ENCODE measurements at places on chromosomes 3 and 15.
A peak's percentile ranks its signal among the peaks of the same experiment; 100 is the strongest.

DNA sequence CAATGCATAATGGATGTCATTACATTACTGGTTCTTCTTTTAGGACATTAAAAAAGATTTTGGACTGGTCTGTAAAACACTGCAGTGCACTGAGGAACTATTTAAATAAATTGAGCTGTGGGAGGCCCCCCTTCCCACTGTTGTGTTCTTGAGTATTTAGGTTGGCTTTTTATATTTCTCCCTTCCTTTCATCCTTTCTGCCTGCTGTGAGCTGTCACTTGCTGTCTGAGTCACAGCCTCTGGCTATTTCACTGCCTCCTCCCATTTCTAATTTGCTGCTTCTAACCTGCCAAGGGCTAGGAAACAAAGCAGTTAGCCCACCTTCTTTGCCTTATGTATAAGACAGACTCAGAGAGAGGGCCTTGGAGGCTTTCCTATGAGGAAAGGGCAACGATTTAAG lies 89.0 kb upstream of the FNDC3B start:
- peak; percentile 41 for DNase-seq

GRCh38 chr15:66496951-66497501 lies 536 bp downstream of the SNAPC5 start:
- DNase-seq = no peak

- DNase-seq = no peak
Observed at GRCh38 chr3:36065321-36065720, 315.0 kb upstream of the STAC start.

DNA sequence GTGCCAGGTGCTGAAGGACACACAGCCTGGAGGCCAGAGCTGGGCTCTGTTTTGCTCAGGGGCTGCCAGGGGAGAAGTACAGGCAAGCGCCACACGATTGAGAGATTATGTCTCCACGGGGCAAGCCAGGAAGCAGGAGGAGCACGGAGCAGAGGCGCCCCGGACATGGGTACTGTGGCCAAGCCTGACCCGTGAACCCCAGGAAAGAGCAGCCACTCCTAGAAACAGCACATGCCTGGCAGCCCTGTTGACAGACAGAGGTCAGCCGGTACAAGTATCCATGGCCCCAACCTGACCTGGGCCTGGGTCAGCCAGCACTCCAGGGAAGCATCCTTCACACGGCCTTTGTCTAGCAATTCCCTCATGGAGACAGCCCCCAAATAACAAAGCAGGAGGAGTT lies 89.4 kb downstream of the ADAMTS17 start:
- DNase-seq = no peak

DNA sequence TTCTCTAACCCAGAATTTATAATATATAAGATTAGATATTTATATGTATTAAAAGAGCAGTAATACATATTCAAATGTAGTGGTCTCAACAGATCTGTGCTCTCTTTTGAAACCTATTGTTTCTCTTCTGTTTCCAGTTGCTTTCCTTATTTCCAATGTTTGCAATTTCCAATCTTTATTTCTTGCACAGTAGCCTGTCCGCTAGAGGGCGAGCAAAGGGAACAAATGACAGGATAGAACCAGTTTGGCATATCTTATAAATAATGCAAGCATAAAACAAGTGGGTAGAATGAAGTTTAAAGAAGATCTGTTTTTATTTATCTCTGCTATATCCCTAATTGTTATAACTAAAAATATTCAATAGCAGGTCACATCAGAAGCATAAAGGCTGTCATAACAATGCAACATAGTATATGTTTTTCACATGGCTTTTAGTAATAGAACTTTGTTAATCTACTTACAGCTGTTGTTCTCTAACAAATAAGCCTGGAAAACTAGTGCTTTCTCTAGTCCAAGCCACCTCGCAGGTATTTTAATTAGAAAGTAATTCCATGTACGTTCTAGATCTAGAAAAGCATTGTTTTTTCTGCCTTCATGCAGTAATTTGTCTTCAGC lies 15.1 kb upstream of the TCAIM start:
- peak; percentile 28 for DNase-seq

DNA sequence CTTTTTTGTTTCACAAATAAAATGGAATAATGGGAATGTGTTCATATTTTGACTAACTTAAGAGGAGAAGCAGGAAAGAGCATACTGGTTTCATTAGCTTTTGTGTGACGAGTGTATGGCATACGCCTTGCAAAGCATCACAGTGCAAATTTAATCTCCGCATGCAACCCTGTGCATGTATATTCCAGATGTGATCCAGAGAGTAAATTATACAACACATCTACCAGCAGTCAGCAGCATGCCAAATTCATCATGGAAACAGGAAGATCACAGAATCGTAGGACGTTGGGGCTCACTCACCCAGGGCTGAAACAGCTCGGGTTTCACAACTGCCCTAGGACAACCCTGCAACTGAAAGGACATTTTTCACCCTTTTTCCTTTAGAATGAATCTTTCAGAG lies 53.4 kb downstream of the ADAMTS9 start:
- no peak for DNase-seq

DNA sequence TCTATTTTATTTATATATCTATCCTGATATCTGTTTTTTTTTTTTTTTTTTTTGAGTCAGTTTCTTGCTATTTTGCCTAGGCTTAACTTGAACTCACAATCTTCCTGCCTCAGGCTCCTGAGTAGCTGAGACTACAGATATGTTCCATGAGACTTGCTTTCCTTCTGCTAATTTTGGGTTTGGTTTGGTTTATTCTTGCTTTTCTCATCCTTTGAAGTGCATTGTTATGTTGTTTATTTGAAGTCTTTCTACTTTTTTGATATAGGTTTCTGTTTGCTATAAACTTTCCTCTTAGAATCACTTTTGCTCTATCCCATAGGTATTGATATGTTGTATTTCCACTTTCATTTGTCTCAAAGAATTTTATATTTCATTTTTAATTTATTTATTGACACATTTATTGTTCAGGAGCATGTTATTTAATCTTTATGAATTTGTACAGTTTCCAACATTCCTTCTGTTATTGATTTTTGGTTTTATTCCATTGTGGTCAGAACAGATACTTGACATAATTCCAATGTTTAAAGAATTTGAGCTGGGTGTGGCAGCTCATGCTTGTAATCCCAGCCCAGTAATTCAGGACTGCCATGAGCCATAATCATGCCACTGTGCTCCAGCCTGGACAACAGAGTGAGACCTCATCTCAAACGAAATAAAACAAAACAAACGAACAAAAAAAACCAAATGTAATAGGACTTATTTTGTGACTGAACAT lies 62.3 kb upstream of the PLSCR4 start:
- DNase-seq = no peak

DNA sequence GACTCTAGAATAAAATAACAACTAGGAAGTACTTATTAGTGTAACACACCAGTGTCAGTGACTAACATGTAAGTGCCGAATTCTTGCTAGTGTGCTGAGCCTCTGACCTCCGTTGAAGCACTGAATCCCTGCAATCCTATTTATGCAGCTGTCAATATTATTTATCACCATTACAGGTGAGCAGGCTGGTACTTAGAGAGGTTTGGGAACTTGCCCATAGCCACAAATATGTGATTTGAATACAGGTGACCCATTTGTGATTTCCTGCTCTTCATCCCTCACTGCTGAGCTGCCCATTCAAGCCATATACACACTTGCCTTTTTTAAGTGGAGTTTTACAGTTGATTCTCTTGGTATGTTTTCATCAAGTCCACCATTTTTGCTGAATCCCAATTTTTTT lies 12.2 kb downstream of the EIF4E3 start:
- peak; percentile 33 for DNase-seq

- no peak for DNase-seq
Observed at GRCh38 chr3:67646586-67647234, 7.7 kb downstream of the SUCLG2 start.

DNA sequence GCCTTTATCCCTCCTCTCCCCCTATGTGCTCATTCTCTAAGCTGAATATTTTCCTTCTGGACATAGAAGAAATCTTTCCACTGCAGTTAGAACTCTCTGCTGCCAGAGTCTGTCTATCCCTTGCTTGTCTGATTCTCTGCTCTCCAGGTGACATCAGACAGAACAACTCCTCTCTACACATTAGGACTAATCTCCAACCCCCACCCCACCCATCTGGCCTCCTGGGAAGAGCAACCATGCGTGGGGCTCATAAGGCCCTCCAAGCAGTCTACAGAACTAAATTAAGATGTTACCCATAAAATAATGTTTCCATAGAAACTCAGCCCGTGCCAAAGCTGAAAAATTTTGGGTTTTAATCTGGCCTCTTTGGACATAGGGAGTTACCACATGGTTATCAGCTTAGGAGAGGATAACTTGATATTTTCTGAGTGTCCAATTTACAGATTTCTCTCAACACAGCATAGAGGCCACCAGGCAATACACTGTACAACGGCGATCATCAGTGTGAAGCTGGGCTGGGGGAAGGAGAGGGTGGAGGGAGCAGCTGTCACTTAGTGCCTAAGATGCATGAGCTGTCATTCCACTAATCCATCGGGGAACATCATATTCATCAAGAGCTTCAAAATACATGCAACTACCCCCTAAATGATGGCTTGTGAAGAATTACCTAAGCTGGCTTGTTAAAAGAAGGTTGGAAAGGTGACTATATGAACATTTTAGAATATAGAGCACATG lies 199.4 kb downstream of the CLSTN2 start:
- no peak for DNase-seq

DNA sequence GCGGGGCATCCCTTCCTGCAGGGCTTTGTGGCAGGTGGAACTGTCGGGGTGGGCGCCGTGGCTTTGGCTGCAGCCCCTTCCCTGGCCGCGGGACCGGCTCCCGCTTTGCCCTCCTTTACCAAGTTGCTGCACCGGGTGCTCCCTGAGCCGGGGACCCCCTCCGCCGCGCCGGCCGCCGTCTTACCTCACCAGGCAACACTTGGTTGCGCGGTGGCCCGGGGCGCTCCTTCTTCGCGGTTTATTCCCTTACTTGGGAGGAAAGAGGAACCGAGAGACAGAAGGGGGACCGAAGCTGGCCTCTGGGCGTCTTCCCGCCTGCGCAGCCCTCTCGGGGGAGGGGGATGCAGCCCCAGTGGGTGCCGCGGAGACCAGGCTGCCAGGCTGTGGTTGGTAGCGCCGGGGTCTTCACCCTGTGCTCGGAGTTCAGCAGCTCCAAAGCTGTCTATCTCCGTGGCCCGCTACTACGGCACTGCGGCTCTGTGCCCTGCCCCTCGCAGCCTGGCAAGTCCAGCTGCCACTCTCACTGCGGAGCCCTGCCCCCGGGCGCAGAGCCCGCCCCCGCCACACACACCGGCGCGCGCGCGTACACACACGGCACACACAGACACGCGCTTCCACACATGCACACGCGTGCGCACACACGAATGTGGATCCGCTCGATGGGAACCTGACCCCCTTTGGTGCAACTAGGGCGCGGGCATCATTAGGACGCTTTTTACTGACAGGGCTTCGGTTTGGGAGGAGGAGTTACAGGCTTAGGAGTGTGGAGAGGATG lies at the start of gene DGKG:
DGKG (minus strand) TSS at position 473 of the 775 bp plus-strand sequence. CDS start 41,775 bp downstream, outside the sequence.
- DNase-seq = peak; percentile 14

- DNase-seq = no peak
Observed at GRCh38 chr15:83695246-83695645, 41.3 kb downstream of the ADAMTSL3 start.

- no peak for DNase-seq
Observed at GRCh38 chr15:43969802-43970375, 143.1 kb downstream of the WDR76 start.

DNA sequence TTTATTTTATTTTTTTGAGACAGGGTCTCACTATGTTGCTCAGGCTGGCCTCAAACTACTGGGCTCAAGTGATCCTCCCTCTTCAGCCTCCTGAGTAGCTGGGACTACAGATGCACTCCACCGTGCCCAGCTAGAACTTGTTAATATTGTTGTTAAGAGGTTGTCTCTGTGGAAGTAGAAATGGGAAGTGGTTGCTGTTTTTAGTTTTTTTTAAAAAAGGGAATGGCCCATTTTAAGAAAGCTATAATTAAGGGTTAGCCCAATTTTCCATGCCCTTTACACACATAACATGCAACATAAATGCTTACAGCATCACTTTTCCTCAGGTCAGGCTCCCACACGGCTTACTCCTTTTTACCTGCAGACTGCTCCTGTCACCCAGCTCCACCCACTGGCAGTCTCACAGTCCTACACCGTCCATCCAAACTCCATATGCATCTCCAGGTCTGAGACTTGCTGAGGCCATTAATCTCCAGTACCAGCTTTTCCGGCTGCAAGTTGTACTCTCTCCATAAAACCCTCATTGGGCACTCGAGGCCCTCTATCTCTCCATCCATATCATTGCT lies 19.8 kb downstream of the MORC1 start:
- DNase-seq = peak; percentile 28

- no peak for DNase-seq
Observed at GRCh38 chr3:5172018-5172417, 15.5 kb upstream of the EDEM1 start.

GRCh38 chr3:141078200-141078599 lies 27.1 kb downstream of the SPSB4 start:
- no peak for DNase-seq

- DNase-seq = peak; percentile 44
Observed at GRCh38 chr15:73936181-73936580, 9.9 kb downstream of the LOXL1 start.

DNA sequence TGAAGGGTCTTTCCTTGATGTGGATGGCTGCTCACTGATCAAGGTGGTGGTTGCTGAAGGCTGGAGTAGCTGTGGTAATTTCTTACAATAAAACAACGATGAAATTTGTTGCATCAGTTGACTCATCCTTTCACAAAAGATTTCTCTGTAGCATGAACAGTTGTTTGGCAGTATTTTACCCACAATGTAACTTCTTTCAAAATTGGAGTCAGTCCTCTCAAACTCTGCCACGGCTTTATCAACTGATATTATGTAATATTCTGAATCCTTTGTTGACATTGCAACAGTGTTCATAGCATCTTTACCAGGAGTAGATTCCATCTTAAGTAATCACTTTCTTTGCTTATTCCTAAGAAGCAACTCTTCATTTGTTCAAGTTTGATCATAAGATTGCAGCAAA lies 252.6 kb downstream of the UBE2E2 start:
- no peak for DNase-seq

DNA sequence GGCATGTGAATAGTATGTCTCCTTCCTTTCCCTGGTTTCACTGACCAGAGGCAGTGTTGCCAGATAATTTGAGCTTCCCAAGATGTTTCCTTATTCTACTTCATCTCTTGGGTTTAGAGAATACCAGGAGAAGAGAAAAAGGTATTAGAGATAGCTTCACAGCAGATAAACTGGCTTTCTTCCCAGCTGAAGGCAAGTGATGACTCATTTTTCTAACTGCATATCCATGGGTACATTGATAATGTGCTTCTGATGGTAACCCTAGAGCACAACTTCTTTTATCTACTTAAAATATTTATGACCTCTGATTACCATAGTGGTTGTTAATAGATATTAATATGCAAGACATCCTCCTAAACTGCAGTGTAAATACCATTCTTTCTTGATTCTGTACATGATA lies 34.6 kb upstream of the CMTM8 start:
- no peak for DNase-seq

DNA sequence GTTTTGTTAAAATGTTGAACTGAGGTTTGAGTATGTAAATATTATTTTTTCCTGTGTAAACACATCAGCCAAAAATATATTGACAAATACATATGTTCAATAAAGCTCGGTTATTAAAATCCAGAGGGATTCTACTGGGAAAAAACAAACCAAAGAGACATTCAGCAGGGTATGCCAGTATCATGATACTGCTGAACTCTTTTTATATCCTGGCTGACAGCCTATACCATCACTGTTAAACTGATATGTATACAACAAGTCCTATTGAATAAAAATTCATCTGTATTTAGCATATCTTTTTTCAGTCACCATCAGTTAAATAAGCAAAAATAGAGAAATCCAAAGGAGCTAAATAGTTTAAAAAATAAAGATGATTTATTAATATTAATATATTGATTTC lies 71.6 kb upstream of the NEO1 start:
- DNase-seq = no peak

All from COR-L47 (cell line).